ENCODE measurements at places on chromosomes 7 and 10.

GRCh38 chr7:20268824-20269223, 51.6 kb upstream of the MACC1 start:
- no peak for DNase-seq

DNA sequence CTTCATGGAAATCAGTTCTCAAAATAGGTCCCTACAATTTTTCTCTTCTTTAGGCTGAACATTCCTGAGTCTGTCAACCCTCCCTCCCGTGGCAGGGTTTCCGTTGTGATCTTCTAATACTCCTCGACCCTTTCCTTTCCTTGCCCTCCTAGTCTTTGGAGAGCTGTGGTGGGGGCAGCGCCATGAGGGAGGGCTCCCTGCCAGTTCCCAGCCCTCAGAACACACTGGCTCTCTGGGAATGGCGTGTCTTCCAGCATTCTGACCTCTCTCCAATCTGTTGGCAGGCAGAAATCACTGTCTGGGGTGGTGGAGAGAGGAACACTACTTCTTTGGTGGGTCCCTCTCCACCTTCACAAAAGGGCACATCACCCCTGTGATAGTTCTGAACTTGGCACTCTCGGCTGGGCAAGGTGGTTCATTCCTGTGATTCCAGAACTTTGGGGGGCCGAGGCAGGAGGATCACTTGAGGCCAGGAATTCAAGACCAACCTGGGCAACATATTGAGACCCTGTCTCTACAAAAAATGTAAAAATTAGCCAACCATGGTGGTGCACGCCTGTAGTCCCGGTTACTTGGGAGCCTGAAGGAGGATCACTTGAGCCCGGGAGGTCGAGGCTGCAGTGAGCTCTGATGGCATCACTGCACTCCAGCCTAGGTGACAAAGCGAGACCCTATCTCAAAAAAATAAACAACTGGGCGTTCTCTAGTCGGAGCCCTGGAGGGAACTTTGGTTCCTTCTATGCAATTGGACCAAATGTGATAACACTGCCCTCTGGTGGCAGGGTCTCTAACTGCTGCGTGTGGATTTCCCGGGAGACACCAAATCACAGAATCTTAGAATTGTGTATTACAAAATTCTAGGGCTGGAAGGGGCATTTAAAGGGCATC, 13.1 kb upstream of the ARPC1A start:
- peak; percentile 70 for DNase-seq

DNA sequence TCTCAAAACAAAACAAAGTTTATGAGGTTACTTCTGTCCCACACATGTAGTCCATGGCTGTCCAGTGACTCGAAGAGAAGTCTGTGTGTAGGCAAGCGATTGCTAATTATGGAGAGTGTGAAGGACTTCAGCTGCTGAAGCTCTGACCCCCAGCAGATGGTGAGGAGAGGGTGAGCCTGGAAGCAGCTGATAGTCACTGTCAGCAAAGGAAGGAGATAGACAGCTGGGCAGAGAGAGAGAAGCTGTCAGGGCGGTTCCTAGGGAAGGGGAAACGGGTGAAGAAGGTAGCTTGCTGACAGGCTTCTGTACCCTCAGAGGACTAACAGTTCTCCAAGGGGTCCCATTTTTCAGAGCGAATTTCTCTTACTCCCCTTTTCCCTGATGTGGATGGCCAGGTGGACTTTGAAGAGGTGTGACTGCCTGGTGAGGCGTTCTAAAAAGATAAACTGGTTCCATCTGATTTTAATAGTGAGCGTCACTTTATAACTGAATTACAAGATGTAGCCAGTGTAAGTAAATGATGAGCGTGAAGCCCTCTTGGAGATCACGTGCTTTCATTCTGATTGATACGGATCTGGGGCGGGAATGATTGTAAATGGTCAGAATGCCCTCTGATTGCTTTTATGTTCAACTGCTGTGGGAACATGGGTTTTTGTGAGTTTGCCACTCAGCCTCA, 12.1 kb downstream of the ZSCAN21 start:
- DNase-seq, result no peak

DNA sequence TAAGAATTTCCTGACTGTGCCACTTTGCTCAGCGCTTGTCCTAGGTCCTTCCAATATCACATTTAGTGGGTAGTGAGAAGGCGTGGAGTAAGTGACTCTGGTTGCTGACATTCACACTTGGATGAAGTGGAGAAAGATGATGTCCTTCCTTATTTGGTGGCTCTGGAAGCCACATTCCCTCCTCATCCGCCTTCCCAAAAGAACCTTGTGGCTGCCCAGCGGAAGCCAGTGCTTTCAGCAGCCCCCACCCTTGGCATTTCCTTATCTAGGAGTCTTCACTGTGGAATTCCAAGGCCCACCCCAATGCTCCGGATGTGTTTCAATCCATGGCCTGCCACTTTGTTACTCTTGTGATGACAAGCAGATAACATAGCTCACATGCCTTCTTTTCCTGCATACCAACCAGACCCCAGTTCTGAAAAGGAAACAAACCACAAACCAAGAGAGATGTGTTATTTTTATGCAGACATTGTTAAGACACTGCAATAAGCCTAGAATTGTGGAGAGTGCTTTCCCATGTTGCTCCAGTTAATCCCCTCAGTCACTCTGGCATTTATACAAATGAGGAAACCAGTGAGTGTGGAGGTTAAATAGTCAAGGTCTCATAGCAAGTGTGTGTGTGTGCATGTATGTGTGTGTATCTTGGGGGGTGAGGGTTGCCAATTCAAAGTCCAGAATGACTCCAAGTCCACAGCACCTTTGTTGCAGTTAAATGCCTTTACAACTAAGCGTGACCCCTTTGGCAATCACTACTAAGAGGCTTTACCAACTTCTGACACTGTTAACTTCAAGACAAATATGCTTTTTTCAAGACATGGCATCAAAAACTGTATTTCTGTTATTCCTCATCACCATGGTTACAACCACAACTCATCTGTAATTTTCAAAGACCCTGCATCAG, 10.3 kb upstream of the ANKRD1 start:
- DNase-seq, result peak; percentile 51

DNA sequence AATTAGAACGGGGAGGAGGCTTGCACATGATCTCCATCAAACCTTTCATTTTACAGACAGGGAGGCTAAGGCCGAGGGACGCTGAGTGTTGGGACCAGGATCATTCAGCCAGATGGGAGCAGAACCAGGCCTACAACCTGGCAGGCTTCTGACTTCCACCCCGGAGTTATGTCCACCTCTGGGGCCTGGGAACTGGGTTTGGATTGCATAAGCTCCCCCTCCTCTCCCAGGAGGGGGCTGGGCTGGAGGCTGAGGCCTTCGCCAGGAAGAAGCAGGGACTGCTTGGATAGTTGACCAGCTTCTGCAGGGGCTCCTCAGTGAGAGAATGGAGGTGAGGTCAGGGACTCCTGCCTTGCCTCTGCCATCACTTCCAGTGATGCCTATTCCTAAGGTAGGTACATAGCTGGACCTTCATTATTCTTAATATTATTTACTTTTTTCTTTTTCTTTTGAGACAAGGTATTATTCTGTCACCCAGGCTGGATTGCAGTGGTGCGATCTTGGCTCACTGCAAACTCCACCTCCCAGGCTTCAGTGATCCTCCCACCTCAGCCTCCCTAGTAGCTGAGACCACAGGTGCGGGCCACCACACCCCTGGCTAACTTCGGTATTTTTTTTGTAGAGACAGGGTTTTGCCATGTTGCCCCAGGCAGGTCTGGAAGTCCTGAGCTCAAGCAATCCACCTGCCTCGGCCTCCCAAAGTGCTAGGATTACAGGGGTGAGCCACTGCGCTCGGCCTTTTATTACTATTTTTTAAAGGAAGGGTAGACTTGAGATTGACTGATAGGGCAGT, 1.3 kb downstream of the SNX10 start:
- DNase-seq, result no peak

- peak; percentile 70 for DNase-seq
Measured at GRCh38 chr10:77165445-77166208, 472.0 kb downstream of the KCNMA1 start.

DNA sequence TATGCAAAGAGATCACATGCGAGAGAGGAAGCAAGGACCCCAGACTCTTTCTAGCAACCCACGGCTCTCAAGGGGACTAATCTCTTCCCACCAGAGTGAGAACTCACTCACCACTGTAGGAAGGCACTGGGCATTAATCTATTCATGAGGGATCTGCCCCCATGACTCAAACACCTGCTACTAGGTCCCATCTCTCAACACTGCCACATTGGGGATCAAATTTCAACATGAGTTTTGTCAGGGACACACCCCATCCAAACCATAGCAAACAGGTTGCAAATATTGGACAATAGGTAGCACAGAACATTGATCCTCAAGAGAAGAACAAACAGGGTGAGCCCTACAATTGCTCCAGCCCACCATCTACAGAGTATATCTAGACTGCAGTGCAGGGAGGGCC, 740.6 kb downstream of the LRMDA start:
- no peak for DNase-seq

DNA sequence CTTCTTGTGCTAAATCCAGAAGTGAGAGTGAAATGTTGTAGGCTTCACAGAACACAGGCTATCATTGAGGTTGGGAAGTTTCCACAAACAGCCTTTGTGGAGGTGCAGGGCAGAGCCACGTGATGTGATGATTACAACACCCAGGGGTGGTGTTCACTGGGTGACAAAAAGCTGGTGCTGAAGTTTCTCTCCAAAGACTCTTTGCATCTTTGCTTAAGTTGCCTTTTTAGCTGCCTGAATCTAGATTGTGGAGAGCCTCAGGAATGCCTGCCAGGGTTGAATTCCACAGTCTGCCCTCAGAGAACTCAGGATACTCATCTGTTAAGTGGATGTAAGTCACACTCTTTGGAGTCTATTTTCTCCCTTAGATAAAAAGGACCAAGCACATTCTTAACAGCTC, 56.3 kb downstream of the PLXNA4 start:
- no peak for DNase-seq

GRCh38 chr10:132265890-132266496, 41.8 kb downstream of the STK32C start:
- DNase-seq, result no peak

DNA sequence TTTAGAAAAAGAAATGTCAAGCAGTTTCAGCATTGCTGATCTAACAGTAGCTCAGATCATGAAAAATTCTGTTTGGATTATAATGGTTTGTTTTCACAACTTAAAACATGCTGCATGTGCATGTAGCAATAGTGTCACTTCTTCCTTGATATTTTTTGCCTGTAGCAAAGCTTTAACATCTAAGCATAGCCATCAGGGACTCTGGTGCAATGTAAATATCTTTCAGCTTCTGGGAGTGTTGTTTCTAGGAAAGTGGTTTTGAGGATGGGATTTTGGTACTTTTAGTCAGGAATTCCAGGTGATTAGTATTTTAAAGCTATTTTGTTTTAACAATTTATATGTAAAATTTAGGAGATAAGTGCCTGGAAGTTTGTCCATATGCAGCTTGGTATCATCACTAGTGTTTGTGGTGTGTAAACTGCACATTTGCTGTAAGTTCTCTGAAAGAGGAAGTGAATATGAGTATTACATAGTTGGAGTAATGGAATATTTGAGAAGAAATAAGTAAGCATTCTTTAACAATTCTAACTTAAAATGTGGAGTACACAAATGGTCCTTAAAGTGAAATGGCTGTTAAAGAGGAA, 1.9 kb downstream of the RSBN1L start:
- DNase-seq, result no peak

GRCh38 chr7:657565-658119, 68.9 kb upstream of the DNAAF5 start:
- no peak for DNase-seq

GRCh38 chr10:35690534-35690933, 48.4 kb upstream of the FZD8 start:
- DNase-seq, result no peak

- DNase-seq, result no peak
Measured at GRCh38 chr7:40673285-40673684, 538.5 kb downstream of the SUGCT start.

GRCh38 chr7:132353936-132354335, 222.3 kb downstream of the PLXNA4 start:
- DNase-seq, result no peak

DNA sequence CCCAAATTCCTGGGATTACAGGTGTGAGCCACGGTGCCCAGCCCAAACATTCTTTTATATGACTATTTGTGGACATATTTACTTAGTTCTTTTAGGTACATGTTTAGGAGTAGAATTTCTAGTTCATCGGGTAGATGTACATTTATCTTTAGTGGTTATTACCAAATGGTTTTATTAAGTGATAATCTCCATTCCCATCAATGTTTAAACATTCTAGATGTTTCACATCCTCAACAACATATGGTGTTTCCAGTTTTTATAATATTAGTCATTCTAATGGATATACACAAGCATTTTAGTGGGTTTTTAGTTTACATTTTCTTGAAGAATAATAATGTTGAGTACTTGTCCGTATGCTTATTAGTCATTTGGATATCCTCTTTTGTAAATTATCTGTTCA, 131.7 kb downstream of the RTKN2 start:
- no peak for DNase-seq

DNA sequence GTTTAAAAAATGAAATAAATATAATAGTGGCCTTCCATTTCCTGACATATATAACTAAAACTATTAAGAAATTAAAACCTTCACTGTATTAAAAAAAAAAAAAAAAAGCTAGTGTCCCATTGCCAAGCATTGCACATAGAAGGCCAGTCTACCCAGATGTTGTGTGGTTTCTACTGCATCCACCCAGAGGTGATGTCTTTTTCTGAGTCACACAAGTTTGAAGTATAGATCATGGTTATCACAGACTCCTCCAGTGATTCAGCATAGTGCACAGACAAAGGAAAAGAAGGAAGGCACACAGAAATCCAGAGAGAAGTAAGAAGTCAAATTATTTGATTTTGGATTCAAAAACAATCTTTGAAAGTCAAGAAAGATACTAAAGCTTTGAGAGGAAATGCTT, 429.0 kb downstream of the ETV1 start:
- no peak for DNase-seq

- DNase-seq, result no peak
Measured at GRCh38 chr10:10330418-10330817, 687.3 kb upstream of the CELF2 start.

DNA sequence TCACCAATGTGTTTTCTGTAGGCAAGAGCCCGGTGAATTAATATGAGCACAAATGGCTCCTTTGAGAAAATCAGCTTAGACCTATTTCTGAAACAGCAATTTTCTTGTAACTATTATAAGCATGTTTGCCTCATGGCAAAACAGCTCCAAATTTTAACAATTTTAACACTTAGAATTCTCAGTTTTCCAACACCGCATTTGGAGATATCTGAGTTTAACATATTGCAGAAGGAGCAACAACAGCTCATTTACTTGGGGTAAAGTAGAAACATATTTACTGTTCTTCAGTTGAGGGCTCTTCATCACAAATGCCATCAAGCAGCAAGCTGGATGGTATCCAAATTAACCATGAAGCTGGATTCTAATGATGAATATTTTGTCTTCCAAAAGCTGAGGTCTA, 134.0 kb upstream of the SLC26A5 start:
- DNase-seq, result no peak

DNA sequence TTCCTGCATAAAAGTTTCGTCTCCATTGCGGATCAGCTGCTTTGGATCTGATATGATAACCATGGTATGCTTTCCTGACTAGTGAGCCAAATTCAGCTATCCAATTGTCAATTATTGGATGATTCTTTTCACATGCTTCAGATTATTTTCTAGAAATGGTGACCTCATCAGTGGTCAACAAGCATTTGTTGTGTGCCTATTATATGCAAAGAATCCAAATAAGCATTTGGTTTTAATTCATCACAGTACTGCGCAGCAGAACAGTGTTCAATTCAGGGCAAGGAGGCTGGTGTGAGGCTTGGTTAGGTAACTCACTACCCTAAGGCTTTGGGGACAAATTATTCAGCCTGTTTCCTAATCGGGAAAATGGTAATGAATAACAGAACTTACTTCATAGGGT, 200.5 kb downstream of the SKAP2 start:
- no peak for DNase-seq

- DNase-seq, result no peak
Measured at GRCh38 chr10:35079763-35080162, 10.4 kb downstream of the CUL2 start.
